ENCODE measurements at places on chromosomes 4 and X.
A peak's percentile ranks its signal among the peaks of the same experiment; 100 is the strongest.

- no peak for DNase-seq
Observed at GRCh38 chr4:92551616-92552015, 247.8 kb downstream of the GRID2 start.

DNA sequence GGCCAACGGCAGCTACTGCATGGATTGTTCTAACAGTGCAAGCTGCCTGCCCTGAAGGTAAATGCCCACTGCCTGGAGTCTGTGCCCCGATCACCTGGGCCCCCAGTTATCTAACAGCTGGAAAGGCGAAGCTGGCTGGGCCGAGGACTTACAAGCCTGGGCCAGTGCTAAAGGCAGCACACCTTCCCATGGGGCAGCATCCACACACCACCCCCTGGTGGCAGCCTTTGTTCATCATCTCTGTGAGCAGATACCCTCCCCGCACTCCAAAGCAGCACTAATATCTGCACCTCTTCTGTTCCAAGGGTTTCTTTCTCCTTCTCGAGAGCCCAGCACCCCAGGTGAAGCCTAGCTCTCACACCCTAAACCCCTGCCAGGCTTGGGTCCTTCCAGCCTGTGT lies 7.6 kb downstream of the SLC2A9 start:
- DNase-seq = no peak

DNA sequence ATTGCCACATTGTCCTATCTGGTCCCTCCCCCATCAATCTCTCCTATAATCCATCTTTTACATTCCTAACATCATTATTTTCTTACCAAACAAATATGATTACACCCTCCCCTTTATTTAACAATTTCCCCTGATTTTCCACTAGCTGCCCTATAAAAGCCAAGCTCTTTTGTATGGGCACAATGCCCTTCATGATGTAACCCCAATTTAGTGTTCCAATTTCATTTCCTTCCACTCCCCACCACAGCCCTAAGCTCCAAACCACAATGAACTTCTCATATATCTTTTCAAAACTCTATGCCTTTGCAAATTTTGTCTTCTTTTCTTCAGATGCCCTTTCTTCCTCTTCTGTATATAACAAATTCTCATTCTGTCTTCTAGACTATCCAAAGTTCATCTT lies 39.5 kb upstream of the PTPN13 start:
- DNase-seq = no peak

DNA sequence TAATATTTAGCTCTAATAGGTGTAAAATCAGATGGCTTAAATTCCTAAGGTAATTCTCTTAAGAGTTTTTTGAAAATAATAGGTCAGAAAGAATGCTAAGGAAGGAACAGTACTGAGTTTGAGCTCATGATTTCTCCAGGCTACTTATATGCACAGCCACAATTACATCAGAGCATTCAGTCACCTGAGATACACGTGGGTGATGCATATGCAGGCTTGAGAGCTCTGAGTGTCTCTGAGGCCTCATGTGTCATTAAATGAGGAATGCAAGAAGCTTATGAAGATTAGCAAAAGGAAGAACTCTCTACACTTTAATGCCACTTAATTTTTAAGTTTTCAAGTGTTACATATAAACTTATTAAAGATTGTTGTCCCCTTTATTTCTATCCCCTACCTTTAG lies 124.0 kb upstream of the STIM2 start:
- DNase-seq = no peak

- DNase-seq = no peak
Observed at GRCh38 chr4:91754716-91755115, 549.0 kb upstream of the GRID2 start.

GRCh38 chr4:183838987-183839712 lies 66.0 kb upstream of the STOX2 start:
- no peak for DNase-seq

GRCh38 chrX:13380211-13380610 lies 60.4 kb upstream of the ATXN3L start:
- no peak for DNase-seq

GRCh38 chr4:16606691-16607090 lies 291.8 kb downstream of the LDB2 start:
- no peak for DNase-seq

- no peak for DNase-seq
Observed at GRCh38 chr4:183918696-183919095, 13.6 kb downstream of the STOX2 start.

- DNase-seq = no peak
Observed at GRCh38 chr4:15653864-15654592, 1.1 kb downstream of the FBXL5 start.

DNA sequence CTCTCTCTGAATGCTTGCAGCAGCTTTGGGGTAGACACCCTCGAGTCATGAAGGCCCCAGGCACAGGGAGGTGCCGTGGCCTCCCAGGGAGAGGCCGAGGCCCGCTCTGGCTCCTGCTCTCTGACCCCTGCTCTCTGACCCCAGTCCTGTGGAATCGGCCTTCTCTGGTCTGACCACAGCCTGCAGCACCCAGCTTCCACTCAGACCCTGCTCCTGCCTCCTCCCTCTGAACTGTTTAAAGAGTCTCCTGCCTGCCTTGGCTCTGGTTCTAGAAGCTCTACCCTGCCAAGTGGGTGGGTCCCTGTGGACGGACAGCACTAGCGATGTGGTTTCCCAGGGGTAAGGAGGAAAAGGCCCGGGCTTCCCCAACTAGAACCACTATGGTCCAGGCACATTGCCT lies 78.2 kb upstream of the TMEM150C start:
- no peak for DNase-seq

GRCh38 chr4:82770607-82771006 lies 28.0 kb downstream of the SCD5 start:
- DNase-seq = no peak

DNA sequence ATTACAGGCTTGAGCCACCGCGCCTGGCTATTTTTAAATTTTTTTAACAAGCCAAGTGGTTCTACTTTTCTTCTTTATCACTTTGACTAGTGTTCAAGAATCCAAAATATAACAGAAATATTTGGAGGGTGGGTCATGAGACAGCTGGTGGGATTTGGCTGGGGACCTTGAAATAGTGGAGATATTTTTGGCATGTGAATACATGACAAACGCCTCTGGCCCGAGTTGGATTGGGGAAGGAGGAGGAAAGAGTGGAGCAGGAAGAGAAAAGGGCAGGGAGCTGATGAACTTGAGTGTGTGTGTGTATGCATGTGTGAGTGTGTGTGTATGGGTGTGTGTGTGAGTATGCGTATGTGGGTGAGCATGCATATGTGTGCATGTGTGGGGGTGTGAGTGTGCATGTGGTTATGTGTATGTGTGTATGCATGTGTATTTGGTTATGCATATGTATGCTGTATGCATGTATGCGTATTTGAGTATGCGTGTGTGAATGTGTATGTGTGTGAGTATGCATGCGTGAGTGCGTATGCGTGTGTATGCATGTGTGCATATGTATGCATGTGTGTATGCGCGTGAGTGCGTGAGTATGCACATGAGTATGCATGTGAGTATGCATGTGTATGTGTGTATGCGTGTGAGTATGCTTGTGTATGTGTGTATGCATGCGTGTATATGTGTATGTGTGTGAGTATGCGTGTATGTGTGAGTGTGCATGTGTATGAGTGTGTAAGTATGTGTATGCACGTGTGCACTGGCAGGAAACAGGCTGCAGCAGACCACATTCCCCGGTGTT lies 49.6 kb downstream of the JADE1 start:
- no peak for DNase-seq

GRCh38 chr4:158958489-158959270 lies 144.2 kb upstream of the RAPGEF2 start:
- no peak for DNase-seq

GRCh38 chr4:82044141-82044993 lies 329.4 kb downstream of the HNRNPD start:
- DNase-seq = peak; percentile 63
